ENCODE measurements at places on chromosomes 3 and 15.

DNA sequence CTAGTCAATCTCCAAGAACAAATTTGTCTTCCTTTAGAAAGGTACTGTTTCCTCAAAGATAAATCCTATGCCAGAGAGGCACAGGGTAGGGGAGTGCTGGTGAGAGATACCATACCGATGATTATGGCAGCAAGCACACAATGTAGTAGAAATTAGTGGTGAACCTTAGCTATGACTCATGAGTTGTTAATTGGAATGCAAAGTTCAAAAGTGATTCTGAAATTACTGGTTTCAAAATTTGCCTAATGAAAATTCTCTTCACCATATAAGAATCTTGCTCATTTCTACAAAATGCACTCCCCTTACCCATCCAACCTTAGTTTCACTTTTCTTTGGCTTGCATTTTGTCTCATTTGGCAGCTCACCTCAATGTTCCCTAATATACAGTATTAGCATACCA lies 139.5 kb upstream of the SLC2A2 start:
- DNase-seq, result peak; percentile 84

GRCh38 chr3:189355481-189356201 lies 183.9 kb downstream of the TPRG1 start:
- peak; percentile 59 for DNase-seq

DNA sequence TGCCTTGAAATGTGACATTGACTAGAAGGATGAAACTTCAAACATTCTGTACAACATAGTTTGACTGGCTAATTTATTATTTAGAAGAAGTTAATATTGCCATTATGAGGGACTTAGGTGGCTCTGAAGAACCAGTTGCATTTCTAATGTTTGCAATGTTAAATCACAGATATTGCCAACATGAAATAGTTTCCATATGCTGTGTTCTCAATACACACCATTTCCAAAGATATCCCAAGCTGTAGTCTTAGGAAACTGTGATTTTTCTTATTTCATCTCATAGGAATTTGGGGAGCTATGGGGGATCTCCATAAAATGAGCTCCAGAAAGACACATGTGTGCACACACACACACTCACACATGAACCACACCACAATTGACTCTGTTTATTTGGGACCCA lies 36.3 kb downstream of the ALG1L2 start:
- DNase-seq, result no peak

DNA sequence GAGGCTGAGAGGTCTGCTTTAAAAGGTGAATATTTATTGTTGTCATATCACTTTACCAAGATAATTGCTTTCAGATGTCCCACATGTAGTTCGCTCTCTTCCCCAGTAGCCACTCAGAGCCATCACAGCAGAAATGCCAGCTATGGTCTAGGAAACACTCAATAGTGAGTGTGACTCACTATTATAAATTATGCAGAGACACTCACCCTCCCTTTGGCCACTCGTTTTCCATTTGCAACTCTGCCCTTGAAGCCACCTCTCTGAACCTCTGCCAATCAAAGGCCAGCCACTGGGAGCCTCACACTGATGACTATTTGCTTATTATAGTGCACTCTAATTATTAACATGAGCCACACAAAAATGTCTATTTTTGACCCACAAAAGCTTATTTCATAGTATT lies 328.1 kb upstream of the ATP10A start:
- no peak for DNase-seq

GRCh38 chr3:97485206-97485605 lies 279.4 kb upstream of the ARL6 start:
- no peak for DNase-seq
